Melanocyte of skin (primary cell): ENCODE measurements at places on chromosomes 16 and 17. TPM values are rescaled to one million over a fixed set of nuclear protein-coding genes. Genes with fewer than 3 reads are reported as not detected.

The NAGS gene
- total RNA-seq, result 0.62 and 1.3 TPM in 2 replicates

The PPM1E gene
- 0.69 and 1.1 TPM in 2 replicates for total RNA-seq

The GAST gene
- not detected in 2 replicates for total RNA-seq

The TMEM235 gene
- total RNA-seq, result not detected in 2 replicates

The CPHXL2 gene
- not detected in 2 replicates for total RNA-seq

The KCNH6 gene
- total RNA-seq, result not detected in 2 replicates

The CACNG5 gene
- total RNA-seq, result not detected in 2 replicates

The C17orf100 gene
- under 0.01 and 0.36 TPM in 2 replicates for total RNA-seq

The YBX2 gene
- total RNA-seq, result not detected in 2 replicates

The SMIM36 gene
- not detected in 2 replicates for total RNA-seq

The MARCHF10 gene
- not detected in 2 replicates for total RNA-seq

The KLHL10 gene
- not detected in 2 replicates for total RNA-seq

The GABARAPL2 gene
- 33.6 and 36.6 TPM in 2 replicates for total RNA-seq

The NACA2 gene
- total RNA-seq, result not detected in 2 replicates

The ADAD2 gene
- not detected in 2 replicates for total RNA-seq

The HSPB9 gene
- not detected in 2 replicates for total RNA-seq

The USH1G gene
- not detected in 2 replicates for total RNA-seq

The TP53TG3 gene
- 0.62 TPM in 1 of 2 replicates, not detected in the other for total RNA-seq

The ATF7IP2 gene
- total RNA-seq, result 26.0 and 39.5 TPM in 2 replicates

The CD300A gene
- not detected in 2 replicates for total RNA-seq

The PRAC1 gene
- total RNA-seq, result not detected in 2 replicates

The ANKS3 gene
- 12.7 and 18.8 TPM in 2 replicates for total RNA-seq

The KRT24 gene
- not detected in 2 replicates for total RNA-seq

The FZD2 gene
- total RNA-seq, result 2.9 and 3.3 TPM in 2 replicates
